IMR-90 (cell line): ENCODE measurements at places on chromosomes 1 and 21. TPM values are rescaled to one million over a fixed set of nuclear protein-coding genes. Genes with fewer than 3 reads are reported as not detected.

RHEX gene
- not detected in 2 replicates for polyA plus RNA-seq

CFHR1 gene
- not detected in 2 replicates for polyA plus RNA-seq

HPDL gene
- polyA plus RNA-seq = 1.1 and 1.5 TPM in 2 replicates

OR2M2 gene
- not detected in 2 replicates for polyA plus RNA-seq

SEMA6C gene
- 2.0 and 2.6 TPM in 2 replicates for polyA plus RNA-seq

PTPN22 gene
- 0.07 and 0.14 TPM in 2 replicates for polyA plus RNA-seq

OR10Z1 gene
- not detected in 2 replicates for polyA plus RNA-seq

SH2D1B gene
- polyA plus RNA-seq = 0.03 TPM in 2 replicates

ANGPTL1 gene
- polyA plus RNA-seq = 0.03 and 0.04 TPM in 2 replicates

FCRLA gene
- 0.36 and 0.46 TPM in 2 replicates for polyA plus RNA-seq

CXADR gene
- polyA plus RNA-seq = 0.21 and 0.26 TPM in 2 replicates

GRCh38 chr21:17119466-17120297 is 393.2 kb upstream of the CXADR start:
- DNase-seq = no peak

- no peak for DNase-seq
Observed at GRCh38 chr1:211113566-211113965, 20.4 kb downstream of the KCNH1 start.

- DNase-seq = no peak
Observed at GRCh38 chr1:10916991-10917390, 95.5 kb upstream of the TARDBP start.

- DNase-seq = no peak
Observed at GRCh38 chr1:161763522-161764098, 2.5 kb upstream of the ATF6 start.

GRCh38 chr1:36055706-36056105 is 28.2 kb upstream of the TEKT2 start:
- DNase-seq = no peak

DNA sequence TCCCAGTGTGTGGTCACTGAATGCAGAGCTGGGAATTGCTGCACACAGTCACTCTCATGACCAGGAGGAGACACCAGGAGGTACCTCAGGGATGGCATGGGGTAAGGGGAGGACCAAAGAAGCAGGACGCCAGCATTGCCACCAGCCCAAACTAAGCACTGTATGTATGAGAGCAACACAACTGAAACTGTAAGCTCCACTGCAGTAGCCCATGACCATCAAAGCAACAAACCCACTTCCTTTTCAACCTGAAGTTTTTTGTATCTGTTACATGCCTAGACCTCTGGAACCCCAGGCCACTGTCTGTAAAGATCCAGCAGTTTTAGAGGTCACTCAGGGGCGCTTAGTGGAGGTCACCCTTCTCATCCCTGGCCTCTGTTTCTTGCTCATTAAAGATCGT is 164.3 kb downstream of the SETD4 start:
- no peak for DNase-seq

- no peak for DNase-seq
Observed at GRCh38 chr1:235854347-235854746, 12.4 kb downstream of the LYST start.

- no peak for DNase-seq
Observed at GRCh38 chr1:45952072-45952471, 148.7 kb downstream of the MAST2 start.

DNA sequence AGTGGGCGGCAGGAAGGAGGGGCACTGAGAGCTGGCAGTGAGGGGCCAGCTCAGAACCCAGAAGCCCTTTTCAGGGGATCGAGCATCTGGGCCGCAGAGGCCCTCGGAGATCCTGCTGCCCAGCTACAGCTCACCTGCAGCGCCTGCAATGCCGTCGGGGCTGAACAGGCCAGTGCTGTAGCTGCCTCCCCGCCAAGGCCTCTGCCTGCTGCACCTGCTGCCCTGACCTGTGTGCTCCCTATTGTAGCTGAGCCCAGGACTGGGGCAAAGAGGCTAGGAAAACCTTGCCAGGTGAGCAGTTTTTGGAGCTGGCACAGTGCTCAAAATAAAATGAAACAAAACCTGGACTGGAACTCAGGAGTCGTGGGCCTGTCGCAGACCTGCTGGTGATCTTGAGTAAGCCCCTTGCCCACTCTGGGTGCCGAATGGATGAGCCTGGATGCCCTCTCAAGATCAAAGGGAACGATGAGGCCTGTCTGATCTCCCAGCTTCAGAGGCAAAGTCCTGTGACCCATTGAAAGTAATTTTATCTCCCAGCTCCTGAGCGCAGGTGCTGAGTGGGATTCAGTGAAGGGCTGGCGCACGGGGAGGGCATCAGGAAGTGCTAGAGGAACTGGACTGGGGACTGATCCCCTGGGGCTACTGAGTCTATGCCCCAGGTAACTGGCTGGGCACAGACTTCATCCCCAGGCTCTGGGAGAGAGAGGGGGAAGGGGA is 154.6 kb downstream of the FOXD2 start:
- DNase-seq = no peak

DNA sequence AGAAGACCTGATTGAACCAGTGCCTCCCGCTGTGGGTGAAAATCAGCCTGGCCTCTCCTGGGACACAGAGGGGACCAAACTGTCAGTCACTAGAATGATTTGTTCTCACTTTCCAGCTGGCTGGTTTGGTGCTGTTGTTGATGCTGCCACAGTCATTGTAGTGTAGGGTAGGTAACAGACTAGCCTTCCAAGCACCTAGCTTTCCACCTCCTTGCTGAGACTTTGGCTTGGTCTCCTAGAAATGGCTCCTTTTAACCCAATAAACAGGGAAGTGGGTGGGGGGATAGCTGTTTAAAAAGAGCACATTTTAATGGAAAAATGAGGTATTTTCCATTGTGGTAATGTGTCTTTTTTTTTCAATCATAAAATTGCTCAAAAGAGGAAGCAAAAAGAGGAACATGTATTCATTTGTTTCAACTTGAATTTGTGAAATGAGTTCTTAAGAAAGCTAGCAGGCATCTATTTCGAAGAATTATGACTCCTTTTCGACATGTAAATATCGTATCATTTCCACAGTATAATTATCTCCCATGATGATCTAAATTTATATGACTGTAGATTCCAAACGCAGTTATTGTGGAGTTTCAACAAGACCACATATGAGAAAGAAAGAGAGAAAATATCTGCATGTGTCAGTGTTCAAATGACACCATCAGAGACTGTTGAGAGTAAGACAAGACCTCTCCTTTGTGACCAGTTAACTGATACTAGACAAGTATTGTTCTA is 190.1 kb downstream of the HLX start:
- DNase-seq = no peak

DNA sequence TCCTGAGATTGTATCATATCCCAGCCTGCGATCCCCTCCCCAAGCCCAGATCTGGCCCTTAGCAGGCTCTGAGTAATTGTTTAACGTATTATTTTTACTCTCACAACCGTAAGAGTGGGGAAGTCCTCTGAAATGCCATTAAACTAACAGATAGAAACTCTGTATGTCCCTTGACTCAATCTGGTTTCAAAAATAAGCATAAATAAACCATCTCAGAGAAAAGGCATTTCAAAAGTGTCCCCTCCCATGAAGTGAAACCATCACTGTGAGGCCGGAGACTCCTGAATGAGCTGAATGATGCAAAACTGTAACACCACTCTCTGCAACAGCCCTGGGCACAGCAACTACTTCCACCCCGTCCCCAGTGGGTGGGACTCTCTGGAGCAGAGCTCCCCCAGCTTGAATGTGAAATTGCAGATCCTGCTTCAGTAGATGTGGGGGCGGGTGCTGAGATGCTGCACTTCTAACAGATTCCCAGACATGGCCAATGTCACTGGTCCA is 104.1 kb downstream of the SYF2 start:
- DNase-seq = no peak

DNA sequence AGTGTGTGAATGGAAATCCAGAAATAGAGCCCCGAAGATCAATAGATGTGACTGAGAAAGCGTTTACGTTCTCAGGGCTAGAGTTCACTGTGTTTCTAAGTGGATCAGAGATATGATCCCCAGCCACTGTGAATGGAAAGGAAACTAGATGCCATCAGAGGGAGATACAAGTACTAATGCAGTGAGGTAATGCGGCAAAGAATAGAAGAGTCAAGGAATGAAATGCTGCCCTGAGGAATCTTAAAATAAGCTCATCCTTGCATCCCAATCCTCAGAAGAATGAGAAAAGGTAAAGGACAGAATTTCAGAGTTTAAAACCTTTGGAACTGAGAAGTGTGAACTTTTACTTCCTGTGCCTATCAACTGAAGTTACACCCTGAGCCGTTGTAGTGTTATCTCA is 165.5 kb upstream of the ESRRG start:
- peak; percentile 12 for DNase-seq

DNA sequence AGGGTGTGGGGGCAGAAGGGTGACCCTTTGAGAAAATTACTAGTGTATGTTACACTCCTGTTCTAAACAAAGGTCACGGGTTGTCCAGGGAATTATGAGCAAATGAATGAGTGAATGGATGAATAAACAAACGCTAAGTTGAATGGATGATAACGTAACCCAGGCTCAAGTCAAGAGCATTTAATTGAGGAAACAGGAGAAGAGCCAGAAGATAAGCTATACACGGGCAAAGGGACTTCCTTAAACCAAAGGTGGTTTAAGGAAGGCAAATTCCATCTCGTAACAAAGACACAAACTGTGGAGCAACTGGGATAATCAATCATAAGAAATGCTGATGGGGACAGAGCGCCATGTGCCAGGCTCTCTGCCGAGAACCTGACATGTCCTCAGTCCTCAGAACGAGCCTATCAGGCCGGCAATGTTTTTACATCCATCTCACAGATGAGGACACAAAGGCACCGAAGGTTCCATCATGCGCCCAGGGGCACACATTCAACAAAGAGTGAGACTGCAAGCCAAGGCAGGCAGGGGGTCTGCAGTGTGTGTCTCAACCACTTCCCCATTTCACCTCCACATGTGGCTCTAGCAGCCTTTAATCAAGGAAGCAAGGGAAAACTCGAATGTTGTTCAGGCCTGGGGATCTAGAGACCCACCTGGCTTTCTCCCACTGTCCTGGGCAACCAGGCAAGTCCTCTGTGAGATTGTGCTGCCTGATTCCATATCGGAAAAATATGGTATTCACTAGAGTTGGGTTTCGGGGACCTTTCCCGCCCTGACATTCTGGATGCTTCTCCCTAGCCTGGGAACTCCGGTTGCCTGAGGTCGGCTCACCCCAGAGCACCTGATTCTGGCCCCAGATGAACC is 126.8 kb upstream of the EDN2 start:
- DNase-seq = no peak

- no peak for DNase-seq
Observed at GRCh38 chr1:245493029-245493428, 338.2 kb downstream of the KIF26B start.

- peak; percentile 5 for DNase-seq
Observed at GRCh38 chr1:230711245-230711644, 2.7 kb downstream of the AGT start.

- DNase-seq = peak; percentile 59
Observed at GRCh38 chr1:185861630-185862029, 127.4 kb downstream of the HMCN1 start.

DNA sequence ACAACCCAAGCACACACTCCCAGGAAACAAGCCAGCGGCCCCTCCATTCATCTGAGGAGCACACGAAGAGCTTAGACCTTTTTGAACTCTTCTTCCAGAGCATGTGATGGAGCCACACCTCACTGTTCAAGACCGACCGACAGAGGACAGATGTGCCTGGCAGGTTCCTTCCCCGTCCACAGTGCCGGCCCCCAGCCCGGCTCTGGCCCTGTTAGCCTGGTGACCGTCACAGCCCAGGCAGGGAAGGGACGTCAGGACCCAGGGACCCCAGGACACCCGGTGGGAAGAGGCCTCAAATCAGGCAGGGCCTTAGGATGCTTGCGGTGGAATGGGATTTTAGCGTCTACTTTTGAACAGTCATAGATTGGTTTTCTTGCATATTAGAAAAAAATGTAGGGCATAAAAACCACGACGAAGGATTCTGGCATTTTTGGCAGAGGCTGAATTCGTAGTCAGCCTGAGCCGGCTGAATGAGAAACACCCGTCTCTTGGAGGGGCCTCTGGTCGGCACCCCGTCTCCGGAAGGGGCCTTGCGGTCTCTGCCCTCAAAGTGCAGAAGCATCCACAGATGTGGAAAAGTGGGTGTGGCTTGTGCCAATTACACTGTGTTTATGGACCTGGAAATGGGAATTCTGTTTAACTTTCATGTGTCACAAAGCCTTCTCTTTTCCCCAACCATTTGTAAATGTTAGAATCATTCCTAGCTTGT is 79.3 kb downstream of the SIK1 start:
- DNase-seq = no peak

GRCh38 chr1:46681333-46682034 is 9.8 kb downstream of the TEX38 start:
- no peak for DNase-seq

DNA sequence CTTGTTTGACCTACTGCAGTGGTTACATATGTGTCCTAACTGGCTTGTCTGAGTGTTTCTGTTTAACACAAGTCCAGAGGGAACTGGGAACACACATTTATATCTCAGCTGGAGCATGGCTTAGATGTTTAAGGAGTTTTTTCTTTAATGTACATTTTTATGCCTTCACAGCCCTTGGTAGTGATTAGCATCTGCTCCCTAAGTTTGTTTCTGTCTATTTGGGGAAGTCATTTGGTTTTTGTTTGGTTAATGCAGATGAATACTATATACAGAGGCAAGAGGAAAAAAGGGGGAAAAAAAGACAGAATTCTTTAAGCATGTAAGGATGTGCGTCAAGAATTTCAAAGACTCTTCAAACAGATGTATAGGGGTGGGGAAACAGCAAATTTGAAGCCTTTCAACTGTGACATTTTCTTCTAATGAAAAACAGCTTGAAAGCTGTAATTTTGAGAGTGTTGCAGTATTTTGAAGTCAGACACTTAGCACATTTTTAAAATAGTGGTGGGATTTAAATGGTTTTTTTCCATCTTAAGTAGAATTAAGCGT is 15.4 kb downstream of the MACO1 start:
- no peak for DNase-seq

- no peak for DNase-seq
Observed at GRCh38 chr1:12776801-12777557, 3.4 kb downstream of the PRAMEF12 start.

DNA sequence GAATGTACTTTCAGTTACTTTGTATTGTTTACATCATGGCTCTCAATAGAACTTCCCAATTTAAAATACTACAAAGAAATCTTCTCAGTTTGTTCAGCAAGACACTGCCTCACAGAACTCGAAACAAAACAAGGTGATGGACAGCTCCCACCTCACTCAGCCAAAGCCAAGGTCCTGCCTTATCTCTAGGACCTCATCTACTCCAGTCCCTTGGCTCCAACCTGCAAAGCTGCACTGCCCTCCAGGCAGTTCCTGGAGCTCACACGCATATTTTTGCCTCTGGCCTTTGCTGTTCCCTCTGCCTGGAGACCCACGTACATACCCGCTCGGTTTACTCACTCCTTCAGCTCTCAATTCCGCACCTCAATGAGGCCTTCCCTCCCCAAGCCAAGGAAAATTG is 40.3 kb downstream of the MCOLN2 start:
- no peak for DNase-seq

DNA sequence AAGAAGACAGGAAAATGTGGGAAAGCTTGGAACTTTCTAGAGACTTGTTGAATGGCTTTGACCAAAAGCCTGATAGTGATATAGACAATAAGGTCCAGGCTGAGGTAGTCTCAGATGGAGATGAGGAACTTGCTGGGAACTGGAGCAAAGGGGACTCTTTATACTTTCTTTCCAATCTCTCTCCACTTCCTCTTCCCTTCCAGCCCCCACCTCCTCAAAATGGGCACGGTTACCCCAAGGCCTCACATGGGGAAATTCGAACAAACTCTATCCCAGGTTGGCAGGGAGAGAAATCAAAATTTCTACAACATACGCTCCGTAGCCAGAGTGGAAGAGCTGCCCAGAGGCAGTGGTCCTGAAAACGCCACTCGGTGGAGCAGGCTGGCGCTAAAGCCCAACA is 15.2 kb downstream of the PPT1 start:
- DNase-seq = no peak

GRCh38 chr1:207822124-207822601 is 70.3 kb downstream of the CD46 start:
- no peak for DNase-seq
